ENCODE measurements at places on chromosomes 1 and 21.

- DNase-seq, result no peak
Observed at GRCh38 chr1:115230281-115230680, 107.8 kb downstream of the NGF start.

DNA sequence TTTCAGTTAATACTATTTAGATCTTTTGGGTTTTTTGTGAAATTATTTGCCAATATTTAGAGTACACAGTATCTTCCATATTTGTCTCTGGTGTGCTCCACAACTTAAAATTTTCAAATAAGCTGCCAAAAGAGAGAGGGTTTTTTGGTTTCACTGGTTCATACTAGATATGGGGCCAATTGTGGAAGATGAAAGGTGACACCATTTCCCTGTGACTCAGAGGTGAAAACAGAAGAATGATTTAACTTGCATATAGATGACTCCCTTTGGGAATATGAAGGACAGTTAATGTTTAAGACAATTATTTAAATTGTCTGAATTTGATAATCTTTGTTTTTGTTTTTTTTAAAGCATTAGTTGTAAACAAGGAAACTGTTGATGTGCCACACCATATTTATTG lies 37.5 kb downstream of the IVNS1ABP start:
- no peak for DNase-seq

- peak; percentile 40 for DNase-seq
Observed at GRCh38 chr1:226702318-226702956, 36.6 kb downstream of the ITPKB start.

GRCh38 chr1:182649041-182649440 lies 35.3 kb downstream of the RGS8 start:
- DNase-seq, result no peak

DNA sequence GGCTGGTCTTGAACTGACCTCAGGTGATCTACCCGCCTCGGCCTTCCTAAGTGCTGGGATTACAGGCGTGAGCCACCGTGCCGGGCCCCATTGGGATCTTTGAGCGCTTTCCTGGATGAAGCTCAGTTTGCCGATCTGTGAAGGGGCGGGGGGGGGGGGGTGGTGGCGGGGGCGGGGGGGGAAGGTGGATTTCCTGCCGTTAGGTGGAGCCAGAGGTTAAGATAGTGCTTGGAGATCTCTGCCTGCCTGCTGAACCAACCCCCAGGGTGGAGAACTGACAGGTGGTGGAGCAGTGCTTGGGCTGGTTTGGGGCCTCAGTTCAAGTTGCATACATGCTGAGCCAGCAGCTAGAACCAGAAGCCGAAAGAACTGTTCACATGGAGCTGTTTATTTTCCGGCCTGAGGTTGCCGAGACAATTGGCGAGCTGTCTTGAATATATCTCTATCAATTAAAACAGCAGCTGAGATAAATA lies 1.7 kb downstream of the TMCC2 start:
- no peak for DNase-seq

Data from AG09309 (cell line).